ENCODE measurements at places on chromosomes 2 and 18.

DNA sequence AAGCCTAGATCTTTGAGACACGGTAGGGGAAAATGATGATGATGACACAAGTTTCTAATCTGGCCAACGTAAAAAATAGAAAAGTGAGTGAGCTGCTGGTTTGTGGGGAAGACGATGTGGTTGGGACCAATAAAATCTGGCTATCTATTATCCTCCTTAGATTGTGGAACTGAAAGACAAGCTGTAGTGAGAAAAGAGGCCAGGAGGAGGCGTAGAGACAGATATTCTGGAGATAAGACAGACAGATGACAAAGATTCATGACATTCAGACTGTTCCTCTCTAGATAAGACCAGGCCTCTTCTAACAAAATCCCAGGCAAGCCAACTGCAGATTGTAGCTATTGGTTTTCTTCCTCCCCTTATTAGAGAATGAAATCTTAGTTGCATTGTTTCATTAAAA lies 376.3 kb upstream of the UBE2E3 start:
- no peak for DNase-seq

- no peak for DNase-seq
These were observed 484.8 kb upstream of the ID2 start for GRCh38 chr2:8197101-8197500.

DNA sequence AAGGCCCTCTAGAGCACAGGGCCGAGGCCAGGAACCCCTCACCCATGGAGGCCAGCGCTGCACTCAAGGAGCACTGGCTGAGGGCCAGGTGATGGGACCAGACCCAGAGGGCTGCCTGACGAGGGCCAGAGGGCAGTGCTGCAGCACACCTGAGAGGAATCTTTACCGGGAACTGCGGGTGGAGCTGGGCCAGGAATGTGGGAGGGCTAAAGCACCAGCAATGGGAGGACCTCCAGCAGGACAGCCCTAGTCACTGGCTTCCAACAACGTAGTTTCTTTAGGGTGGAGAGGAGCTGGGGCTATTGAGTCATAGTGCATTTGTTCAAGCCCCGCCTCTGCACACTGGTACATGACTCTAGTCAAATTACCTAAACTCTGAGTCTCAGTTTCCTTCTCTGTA lies 143.4 kb downstream of the TMEM17 start:
- DNase-seq, result no peak

GRCh38 chr2:28716265-28716865 lies 35.3 kb upstream of the PPP1CB start:
- DNase-seq, result peak; percentile 25

DNA sequence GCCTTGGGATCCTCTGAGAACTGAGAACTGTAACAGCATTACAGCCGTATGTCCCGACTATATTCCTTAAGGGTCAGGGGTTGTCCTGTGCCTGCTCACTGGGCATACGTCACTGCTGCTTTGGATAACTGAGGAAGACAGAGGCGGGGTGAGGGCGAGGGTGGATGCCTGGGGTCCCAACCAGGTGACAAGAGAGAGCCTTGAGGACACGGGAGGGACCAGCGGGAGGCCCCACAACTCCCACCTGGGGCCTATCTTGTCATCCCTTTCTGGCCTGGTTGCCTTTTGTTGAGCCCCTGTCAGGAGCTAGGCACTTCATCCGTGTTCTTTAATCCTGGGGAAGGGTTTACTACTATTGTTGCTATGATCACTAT lies 28.8 kb downstream of the INPP5D start:
- no peak for DNase-seq

- no peak for DNase-seq
These were observed 176.6 kb upstream of the TACR1 start for GRCh38 chr2:75375646-75376582.

- DNase-seq, result no peak
These were observed 7.9 kb upstream of the NR4A2 start for GRCh38 chr2:156340377-156340776.

GRCh38 chr2:226721541-226721940 lies 78.1 kb downstream of the IRS1 start:
- DNase-seq, result no peak

GRCh38 chr2:362924-363323 lies 75.0 kb upstream of the ALKAL2 start:
- no peak for DNase-seq

DNA sequence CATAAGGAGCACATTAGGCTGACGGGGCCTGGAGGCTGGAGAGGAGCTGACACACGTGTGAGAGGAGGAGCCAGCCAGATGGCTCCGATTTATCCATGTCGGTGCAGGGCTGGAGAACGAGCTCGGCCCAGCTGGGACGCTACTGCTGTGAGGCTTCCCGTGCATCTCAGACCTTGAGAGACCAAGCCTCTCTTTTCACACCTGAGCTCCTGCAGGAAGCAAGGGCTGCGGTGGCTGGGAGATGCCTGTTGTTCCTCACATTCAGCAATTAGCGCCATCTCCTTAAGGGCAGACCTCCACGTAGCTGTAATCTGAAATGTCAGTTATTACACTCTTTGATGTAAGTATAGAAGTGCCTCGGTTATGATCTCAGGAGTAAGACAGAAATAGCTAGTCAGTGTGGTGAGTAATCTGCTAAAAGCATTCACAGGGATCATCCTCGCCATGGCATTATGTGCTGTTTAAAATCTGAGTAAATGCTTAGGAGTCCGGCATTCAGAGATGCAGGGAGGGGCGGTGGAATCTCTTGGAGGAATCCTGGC lies 107.9 kb downstream of the PRKCE start:
- no peak for DNase-seq

DNA sequence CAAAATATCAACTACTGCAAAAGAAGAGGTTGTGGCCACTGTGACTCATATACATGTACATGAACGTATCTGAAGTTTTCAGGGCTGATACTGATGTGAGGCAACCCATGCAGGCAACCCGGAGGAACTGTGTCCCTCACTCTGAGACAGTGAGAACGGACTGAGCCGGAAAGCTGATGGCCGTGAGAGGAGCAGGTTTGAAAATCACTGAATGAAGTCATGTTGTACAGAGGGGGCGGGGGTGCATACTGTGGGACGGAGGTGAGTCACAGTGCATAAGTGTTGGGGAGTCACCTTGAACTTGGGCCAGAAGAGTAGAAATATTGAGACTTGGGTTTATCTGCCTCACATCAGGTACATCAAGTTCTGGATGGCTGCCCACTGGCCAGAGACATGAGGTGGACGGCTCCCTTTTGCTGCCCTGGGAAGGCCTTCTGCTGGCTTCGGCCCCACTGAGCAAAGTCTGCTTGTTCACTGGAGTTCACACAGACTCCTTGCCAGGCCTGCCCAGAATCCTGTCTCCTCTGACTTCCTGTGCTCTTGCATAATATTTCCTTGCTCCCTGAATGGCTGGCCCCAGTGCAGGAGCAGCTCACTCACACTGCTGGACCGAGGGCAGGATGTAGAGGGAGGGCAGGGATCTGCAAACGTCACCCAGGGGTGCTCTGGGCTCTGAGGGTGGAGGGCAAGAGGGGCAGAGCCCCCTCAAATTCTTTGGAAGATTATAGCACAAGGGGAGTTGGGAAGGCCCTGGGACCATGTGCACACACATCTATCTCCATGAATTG lies 18.1 kb downstream of the EPAS1 start:
- DNase-seq, result no peak

DNA sequence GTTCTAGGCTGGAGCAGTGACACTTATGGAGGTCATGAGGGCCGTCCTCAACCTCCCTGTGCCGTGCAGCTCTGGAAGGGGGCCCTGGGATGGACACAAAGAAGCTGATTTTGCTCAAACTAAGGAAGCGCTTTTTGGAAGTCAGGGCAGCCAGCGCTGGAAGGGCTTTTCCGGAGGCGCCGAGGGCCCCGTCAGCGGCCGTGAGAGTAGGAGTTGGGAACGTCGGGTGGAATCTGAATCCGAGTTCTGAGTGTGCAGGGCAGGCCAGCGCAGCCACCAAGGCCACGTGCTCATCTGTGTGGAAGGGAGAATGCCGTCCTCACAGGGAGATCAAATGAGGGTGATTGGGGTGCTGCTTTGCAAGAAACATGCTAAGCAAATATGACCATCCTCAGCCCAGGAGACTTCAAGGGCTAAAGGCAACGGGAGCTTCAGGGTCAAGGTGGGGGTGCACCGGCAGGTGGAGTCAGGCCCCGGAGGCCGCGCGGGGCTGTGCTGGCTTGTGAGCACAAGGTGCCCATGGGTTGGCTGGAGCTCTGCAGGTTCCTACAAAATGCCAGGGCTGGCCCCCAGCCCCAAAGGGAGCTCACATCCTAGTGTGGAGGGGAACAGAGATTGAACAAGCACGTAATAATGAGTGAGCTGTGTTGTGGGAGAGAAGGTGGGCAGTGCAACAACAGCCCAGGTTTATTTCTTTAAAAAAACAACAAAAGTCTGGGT lies 70.4 kb upstream of the HPCAL1 start:
- no peak for DNase-seq

DNA sequence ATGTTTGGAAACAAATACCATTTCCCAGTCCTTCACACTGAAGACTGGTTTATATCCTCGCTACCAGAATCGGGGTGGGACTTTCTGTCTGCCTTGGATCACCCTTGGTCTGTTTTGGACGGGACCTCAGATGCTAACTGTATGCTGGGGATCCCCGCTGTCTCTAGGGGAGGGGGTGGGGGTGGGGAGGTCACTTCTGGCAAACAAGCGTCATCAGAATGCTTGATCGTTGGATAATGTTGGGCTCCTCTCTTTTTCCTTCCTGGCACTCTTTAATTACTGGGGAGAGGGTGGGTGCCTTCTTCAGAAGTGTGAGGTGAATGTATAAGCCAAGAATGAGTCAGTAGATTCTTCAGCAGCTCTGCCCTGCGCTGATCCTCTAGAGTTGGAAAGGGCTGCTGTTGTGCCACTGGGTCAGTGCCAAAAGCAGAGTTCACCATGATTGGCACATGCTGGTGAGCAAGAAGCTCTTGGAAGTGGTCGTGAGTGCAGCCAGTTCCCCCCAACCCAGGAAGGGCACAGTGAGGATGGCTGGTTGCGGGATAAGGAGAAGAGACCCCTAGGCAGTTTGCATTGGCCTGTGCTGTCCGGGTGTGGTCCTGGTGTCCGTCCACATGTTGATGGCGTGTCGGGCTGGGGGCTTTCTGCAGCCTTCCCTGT lies 32.2 kb downstream of the DGKD start:
- DNase-seq, result no peak

DNA sequence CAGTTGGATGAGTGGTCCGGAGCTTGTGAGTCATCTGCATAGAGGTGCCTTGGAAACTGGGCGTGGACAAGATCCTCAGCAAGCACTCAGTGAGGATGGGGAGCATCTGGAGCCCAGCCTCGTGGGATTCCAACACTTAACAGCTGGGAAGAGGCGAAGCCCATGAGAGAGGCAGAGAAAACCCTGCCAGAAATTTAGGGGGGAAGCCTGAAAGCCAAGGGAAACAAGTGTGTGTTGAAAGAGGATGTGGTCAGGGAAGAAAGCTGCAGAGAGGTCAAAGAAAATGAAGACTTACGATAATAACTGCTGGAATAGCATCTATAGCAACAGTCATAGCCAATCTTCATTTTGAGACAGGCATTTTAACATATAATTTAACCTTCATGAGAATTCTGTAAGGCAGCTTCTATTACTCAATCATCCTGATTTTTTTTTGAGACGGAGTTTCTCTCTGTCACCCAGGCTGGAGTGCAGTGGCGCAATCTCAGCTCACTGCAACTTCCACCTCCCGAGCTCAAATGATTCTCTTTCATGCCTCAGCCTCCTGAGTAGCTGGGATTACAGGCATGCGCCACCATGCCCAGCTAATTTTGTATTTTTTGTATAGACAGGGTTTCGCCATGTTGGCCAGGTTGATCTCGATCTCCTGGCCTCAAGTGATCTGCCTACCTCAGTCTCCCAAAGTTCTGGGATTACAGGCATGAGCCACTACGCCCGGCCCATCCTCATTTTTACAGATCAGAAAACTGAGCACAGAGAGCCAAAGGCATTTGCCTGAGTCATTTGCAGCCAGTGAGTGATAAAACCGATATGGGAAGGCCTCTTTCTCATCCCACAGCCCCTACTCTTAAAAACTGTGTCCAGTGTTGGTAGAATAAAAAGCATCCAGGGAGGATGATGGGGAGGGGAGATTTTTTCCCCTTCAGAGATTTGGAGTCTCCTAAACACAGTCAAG lies 214.4 kb upstream of the EPAS1 start:
- DNase-seq, result no peak

DNA sequence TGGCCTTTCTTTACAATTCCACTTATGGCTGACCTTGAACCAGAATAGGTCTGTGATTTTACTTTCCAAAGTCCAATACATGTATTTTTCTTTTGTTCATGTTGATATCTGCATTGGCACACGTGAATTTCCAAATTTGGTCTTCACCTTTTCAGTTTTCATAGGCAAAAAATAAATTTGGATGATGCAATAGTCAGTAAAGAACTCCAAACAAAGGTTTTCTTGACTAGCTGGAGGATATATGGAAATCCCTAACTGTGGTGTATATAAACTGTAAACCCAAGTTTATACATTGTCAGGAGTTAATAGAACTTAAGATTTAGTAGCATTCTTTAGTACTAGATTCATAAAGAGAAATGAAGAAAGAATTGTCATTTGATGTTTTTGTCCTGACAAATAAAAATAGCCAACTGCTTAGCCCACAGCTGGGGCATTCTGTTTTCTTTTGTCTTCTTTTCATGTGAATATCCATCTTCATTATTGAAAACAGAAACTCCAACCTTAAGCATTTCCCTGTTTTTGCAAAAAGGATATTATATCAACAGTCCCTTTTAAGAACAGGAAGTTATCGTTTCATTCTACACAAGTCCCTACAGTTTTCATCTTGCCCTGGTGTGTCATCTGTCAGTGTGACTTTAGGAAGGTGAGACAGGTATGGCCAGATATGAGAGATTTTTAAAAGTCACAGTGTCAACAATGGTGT lies 132.9 kb downstream of the BCL2 start:
- DNase-seq, result no peak

GRCh38 chr2:86368161-86368824 lies 30.9 kb upstream of the REEP1 start:
- DNase-seq, result peak; percentile 84

DNA sequence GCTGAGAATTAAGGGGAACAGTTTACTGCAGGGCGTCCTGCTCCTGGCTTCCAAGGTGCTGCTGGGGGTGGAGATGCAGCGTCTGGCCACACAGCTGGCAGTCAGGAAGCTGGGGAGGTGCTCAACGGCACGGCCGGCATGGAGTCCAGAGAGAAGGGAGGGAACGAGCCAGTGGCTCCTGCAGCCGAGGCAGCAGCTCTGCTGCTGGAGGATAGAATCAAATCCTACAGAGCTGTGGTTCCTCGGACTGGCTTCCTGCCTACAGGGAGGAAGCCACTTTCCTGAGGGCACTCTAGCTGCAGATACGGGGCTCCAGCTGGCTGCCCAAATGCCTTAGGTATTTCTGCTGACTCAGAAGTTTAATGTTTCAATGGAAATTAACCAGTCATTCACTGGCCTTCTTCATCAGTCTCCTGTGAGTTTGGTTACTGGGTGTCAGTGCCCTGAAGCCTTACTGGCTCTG lies 266.3 kb downstream of the TWIST2 start:
- no peak for DNase-seq

- peak; percentile 59 for DNase-seq
These were observed 9.4 kb upstream of the GBX2 start for GRCh38 chr2:236177604-236177966.

- DNase-seq, result no peak
These were observed 82.0 kb downstream of the WDPCP start for GRCh38 chr2:63506320-63506719.

- peak; percentile 42 for DNase-seq
These were observed 117.9 kb downstream of the CSRNP3 start for GRCh38 chr2:165587335-165587938.

- no peak for DNase-seq
These were observed at the start of gene GALNT13 for GRCh38 chr2:153871231-153872221. GALNT13 (plus strand) TSS chr2:153871922.
